GF-D8 (cell line): ENCODE measurements at places on chromosomes 6 and 20.
A peak's percentile ranks its signal among the peaks of the same experiment; 100 is the strongest.

- DNase-seq, result no peak
Measured at GRCh38 chr6:136793363-136793762, 1.1 kb upstream of the MAP3K5 start.

- DNase-seq, result no peak
Measured at GRCh38 chr6:163892824-163893561, 478.5 kb downstream of the QKI start.

DNA sequence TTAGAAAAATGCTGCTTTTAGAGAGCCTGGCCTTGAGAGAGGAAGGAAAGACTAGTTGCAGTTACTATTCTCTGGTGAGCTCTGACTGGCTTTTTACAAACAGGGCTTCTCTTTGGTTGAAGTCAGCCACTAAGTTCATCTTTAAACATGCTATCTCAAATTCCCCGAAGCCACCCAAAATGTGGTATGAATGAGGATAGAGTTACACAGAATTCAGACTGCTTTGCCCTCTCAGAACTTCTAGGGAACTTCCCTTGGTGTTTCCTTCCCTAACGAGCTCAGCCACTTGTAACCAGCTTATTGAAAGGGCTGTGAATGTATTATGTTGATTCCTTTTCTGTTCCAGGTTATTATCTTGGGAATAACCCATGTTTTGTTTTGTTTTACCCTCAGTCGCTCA, 73.5 kb downstream of the EFHC1 start:
- DNase-seq, result no peak

- DNase-seq, result no peak
Measured at GRCh38 chr6:85185977-85186376, 263.9 kb upstream of the NT5E start.

DNA sequence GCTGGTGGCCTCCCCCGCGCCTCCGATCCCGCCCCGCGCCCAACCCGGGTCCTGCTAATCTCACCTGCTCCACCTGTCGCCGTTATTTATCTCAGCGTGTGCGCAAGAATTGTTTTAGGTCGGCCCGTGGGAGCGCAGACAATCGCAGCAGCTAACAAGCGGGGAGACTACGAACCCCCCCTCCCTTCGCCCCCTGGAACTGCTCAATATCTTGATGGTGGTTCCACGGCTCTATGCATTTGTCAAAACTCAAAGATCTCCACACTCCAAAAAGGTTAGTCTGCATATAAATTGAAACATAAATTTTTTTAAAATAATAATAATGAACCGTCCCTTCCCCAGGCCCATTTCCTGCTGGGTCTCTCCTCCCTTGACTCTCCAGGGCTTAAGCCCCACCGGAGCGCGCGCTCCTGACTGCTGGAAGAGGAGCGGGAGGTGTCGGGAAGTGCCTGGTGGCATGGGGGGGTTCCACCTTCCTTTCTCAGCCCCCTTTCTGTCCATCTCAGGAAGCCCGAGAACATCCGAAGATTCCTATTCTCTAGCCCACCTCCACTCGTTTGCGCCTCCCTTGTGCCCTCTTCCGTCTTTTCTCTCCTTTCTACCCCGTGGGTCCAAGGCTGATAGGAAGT, 1.6 kb upstream of the MDGA1 start:
- no peak for DNase-seq

GRCh38 chr20:46624946-46625345, 26.3 kb downstream of the SLC13A3 start:
- DNase-seq, result no peak

- DNase-seq, result peak; percentile 85
Measured at GRCh38 chr6:129685662-129686031, 24.3 kb downstream of the ARHGAP18 start.

- no peak for DNase-seq
Measured at GRCh38 chr6:163815796-163816195, 401.3 kb downstream of the QKI start.

DNA sequence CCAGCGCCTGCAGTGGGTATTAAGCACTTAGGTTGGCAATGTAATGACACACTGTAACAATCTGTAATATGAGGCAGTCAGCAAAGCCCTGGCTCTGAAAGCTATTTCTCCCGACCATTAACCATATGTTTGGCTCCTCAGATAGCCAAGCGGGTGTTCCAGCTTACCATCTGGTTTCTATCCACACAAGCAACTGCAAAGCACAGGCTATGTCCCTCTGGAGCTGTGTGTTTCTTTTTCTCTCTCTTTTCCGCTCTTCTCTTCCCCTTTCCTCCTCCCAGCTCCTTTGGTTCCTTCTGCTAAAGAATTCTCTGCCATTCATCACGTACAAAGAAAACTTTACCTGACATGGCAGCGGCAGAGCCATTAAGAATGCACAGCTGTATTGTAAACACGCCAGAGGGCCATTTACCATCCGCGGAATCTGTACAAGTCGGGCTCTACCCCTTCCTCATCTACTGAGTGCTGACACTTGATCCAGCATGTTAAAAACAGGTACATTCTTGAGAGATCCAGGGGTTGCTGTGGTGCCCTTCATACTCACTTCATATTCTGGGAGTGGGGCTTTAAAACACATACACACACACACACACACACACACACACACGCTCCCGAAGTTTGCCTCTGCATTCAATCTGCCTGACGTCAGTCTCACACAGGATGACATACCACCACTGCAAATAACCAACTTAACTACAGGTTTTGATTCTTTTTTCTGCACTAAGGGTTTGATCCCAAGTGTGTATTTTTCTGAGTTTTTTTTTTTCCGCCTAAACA, 77.2 kb downstream of the BACH2 start:
- no peak for DNase-seq

DNA sequence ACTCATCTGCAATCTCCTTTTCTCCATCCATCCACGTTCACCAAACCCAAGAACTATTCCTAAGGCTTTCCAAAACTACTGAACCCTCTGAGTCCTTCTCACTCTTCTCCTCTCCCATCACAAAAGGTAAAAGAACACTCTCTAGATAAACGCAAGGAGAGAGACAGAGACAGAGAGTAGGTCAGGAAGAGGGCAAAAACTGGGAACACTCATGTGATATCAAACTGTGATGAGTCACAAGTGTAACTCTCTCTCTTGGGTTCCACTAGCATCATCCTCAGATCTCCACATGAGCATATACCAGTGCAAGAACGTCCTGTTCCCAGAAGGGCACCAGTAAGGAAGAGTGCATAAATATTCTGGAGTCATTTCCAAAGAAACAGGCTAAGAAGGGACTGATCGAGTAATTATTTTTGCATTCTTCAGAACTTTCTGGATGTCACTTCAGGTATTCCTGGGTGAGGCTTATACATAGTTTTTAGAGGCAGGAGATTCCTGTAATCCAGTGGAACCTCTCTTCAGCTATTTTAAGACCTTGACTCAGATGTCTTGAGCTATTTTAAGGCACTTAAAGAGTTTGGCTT, 47.3 kb upstream of the STXBP5 start:
- DNase-seq, result no peak

DNA sequence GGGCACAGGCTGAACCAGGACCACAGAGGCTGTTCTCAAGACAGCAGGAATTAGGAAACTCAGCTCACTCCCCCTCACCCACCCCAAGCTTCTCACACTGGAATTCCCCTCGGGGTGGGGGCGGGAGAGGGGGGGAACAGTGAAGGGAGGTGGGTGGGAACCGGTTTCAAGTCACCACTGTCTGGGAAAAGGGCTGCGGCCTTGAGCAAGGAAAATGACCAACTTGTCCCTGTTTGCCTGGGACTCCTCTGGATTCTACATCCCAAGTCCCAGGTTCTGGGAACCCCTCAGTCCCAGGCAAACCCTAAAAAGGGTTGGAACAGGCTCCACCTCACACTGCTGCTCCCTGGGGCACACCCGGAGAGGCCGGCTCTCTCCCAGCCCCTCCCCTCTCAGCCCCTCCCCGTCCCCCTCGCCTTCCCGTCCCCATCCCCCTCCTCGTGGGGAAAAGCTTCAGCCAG, 230.7 kb downstream of the TFAP2C start:
- no peak for DNase-seq

DNA sequence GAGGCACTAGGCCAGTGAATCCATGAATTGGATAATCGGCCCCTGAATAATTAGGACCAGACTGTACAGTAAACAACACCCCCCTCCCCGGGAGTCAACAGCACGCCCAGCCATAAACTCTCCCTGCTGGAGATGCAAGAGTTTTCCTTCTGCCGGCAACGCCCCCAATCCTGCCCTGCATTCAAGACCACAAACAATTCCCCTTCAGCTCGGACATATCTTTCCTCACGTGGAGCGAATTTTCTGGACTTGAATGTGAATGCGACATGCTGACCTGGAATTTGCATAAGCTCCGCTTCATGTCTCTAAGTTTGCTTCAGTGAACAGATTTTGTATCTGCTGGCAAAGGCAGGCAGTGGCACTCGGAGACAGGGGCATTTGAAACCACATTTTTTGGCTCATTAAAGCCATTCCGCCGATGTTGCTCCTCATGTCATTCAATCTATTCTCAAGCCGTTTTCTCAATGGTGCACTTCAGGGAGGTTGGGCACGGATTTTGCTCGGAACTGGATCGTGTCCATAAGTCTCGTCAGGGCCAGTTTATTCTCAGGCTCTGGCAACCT, 38.0 kb upstream of the GMPR start:
- DNase-seq, result no peak

- no peak for DNase-seq
Measured at GRCh38 chr6:28683945-28684538, 158.4 kb downstream of the GPX5 start.

DNA sequence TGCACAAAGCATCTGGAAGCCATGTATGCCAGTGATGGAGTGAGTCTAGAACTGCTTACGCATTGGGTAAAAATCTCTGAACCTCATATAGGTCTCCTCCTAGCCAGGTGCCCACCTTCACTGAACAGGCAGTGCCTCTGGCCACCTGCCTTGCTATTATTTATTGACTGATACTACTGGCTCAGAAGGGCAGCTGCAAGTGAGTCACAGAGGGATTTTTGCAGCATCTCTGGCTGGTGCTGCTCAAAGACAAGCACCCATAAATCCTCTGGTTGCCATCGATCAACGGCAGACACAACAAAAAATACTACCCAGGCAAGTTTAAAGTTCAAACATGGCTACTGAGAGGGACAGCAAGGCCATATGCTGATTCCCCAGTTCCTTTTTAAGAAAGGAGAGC, 279.4 kb downstream of the UBE3D start:
- no peak for DNase-seq

- no peak for DNase-seq
Measured at GRCh38 chr6:137258170-137258569, 39.0 kb upstream of the IFNGR1 start.

GRCh38 chr6:60687085-60687484, 1598.9 kb downstream of the KHDRBS2 start:
- no peak for DNase-seq

- DNase-seq, result no peak
Measured at GRCh38 chr6:119234457-119234856, 115.1 kb downstream of the MAN1A1 start.

GRCh38 chr6:66605971-66606370, 898.9 kb upstream of the EYS start:
- DNase-seq, result no peak

DNA sequence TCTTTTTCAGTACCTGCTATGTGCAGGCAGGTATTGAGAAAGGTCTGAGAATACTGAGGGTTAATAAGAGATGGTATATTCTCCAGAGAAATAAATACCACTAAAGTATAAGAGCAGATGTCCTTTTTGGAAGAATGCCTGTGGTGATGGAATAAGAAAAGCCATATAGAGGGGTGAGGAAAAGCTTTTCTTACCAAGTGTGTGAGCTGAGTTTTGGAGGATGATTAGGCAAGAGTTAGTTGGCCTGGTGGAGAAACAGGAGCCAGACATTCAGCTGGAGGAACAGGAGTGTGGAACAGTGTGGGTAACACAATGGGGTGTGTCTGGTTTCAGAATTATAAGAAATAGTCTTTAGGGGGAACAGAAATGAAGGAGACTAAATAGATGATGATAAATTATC, 19.9 kb downstream of the ZNF451 start:
- DNase-seq, result no peak

DNA sequence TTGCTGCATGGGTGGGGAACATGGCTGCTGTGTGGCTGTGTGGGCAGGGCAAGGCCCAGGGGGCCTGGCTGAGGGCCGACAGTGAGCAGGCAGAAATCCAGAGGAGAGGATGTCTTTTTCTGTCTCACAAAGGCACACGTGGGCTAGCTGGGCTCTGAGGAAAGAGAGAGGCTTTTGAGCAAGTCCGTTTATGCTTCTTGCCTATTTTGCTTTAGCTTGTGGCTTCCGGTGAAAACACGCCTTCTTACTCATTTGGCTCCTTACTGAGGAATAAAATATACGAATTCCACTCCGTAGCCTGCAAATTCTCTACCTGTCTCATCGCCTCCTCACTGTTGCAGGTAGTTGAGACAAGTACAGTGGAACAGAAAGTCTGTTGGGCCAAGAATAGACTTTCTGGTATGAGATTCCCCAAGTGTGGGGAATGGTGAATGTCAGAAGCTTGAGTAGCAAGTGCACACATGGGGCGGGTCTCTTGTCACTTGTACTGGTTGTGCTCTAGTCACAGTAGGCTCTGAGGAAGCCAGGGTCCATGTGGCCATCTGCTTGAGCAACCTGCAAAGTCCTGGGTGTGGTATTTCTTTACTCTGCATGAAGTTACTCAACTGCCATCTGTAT, 28.4 kb downstream of the WRNIP1 start:
- DNase-seq, result peak; percentile 98

- DNase-seq, result no peak
Measured at GRCh38 chr20:25622450-25623224, 1.2 kb downstream of the NANP start.

DNA sequence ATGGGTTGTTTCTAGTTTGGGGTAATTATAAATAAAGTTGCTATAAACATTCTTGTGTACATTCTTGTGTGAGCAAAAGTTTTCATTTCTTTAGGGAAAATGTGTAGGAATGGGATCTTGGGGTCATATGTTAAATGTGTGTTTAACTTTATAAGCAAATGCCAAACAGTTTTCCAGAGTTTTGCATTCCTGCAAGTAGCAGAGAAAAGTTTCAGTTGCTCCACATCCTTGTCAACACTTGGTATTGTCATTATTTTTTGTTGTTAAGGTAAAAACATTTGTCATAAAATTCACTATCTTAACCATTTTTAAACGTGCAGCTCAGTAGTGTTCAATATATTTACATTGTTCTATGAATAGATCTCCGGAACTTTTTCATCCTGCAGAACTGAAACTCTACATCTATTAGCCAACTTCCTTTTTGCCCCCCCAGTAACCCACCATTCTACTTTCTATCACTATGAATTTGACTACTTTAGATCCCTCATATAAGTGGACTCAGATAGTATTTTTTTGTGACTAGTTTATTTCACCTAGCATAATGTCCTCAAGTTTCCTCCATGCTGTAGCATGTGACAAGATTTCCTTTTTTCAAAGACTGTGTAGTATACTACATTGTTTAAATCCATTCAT, 48.4 kb downstream of the PHACTR2 start:
- no peak for DNase-seq
